Mesenchymal stem cell (in vitro differentiated cells and primary cell): ENCODE measurements at places on chromosomes 6 and 20.

DNA sequence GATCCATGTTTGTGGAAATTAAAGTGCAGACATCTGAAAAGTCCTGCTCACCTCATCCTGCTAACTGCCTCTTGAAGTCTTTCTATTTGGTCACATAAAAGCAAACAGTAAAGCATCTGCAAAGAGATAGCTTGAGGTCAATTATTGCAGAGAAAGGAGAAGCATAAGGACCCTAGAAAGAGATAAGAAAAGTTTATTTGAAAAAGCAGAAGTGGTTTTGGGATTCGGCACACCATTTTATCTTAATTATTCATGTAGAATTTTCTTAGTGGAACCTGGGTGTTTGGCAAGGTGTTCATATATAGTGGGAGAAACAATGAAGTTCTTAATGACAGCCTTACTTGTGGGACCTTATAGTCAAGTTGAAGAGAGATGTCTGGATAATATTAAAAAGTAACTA, 280.8 kb downstream of the CENPW start:
- DNase-seq, result no peak

DNA sequence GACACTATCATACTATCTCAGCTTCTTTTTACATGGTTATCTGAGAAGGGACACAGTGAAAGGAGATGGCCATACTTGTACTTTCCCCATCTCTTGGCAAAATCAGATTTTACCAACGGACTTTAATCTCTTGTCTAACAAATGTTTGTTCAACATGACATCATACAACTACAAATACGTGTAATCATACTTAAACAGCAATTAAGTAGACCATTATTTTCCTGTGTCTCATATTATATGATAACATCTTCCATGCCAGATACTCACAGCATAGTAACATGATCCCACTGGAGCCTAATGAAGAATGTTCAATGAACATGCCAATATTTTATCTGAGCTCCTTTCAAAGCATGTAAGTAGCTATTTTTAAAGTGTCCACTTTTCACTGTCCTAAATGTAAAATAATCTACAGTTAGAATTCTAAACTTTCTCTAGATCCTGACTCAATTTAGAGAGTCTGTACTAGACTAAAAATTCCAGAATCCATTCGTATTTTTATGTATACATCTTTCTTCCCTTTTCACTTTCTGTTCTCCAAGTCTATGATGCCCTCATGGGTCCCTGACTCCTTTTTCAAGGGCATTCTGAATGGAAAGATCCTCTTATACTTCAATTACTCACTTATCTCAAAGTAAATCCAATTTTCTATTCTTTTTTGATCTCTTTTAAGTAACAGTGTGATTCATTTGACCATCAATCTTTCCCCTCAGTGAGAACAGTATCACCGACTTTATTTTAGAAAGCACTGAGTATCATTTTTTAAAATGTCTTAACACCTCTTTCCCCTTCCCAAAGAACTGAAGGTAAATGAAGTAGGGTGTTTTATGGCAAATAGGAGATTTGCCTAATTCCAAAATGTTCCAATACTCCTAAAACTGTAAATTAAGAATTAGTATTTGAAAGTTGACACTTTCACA, 133.5 kb downstream of the CDK19 start:
- DNase-seq, result peak; percentile 17

GRCh38 chr20:57445298-57445697, 54.1 kb downstream of the RBM38 start:
- peak; percentile 3 for DNase-seq

DNA sequence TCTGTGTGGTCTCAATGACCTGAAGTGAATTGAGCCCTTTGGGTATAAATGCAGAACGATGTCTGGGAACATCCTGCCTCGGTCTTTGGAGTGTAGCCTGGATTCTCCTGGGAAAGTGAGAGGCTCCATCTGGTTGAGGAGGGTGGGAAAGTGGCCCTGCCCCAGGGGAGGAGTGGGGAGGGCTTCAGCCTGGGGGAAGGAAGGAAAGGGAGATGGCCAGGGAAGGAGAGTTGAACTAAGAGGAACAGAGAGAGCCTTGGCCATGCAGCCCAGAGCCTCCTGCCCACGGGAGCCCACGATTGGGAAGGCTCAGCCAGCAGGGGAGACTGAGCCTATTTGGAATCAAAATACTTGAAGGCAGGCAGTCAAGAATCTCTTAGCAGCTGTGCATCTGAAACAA, 2.3 kb upstream of the EPB41L1 start:
- DNase-seq, result no peak

DNA sequence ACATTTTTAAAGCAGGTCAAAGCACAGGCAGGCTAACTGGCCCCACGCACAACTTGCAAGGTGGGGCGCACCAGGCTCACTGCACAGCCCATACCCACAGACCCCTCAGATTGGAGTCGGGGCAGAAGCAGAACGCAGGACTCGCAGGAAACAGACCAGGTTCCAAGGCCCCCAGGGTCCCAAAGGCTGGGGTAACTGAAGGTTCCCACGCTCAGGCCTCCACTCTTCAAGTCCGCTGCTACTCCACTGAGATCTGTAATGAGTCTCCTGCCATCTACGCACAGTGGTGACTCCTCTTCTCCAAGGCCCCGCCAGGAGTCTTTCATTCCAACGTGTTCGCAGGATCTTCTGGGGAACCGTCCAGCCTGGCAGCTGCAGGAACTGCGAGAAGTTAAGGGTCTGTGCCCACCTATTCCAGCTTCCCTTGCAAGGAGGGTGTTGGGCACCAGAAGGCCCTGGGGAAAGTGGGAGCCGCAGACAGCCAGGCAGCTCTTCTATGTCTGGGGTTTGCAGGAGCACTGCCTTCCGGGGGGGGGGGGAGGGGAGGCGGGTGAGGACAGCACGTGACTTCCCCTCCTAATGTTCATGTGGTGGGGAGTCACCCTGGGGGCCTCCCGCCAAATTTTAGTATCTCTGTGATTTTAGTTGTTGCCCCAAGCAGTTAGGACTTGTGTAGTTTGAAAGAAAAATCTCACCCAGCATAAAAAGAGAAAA, 2.0 kb upstream of the TAF4 start:
- DNase-seq, result no peak

DNA sequence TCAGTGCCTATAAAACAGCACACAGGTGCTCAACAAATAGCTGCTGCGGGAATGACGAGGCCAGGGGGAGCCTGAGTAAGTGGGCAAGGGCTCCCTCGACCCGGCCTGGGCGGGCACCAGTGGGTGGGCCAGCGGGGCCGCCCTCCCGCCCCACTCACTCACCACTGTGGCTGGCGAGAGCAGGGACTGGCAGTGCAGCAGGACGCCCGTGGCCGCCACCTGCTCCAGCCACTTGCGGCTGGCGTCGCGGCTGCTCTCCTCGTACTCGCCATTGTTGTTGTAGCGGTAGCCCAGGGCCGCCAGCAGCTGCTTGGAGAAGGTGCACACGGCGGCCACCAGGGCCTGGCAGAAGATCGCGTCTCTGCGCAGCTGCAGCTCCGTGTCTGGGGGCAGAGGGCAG, 191.5 kb downstream of the PREX1 start:
- DNase-seq, result no peak

DNA sequence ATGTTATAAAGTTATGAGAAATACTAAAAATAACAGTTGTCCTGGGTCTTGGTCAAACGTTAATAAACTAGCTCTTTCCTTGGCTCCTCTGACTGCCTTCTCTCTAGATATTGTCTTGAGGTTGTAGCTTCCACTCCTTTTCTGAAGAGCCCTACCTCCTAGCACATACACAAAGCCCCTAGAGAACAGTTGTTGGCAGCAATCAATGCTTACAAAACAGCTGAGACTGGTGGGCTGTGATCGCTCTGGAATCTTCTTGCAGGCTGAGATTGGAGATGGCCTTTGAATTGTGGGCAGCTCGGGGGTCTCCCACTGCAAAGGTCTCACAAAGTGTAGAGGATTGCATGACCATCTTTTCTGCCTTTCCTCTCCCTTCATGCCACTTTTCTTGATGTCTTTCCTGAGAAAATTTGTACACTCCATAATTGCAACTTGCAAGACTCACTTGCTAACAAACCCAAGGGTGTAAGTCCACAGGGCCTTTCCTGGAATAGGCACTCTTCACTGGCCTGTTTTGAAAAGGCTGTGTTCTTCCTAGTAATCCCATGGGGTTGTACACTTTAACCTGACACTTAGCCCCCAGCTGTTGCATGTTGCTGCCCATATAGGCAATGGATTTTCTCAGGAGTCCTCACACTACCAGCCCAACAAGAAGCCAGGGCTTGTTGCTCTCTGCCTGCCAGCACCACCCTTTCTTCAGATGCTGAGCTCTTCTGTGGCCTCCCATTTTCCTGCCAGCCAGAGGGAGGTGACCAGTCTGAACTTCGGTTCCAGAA, 99.9 kb downstream of the TCP11 start:
- no peak for DNase-seq

DNA sequence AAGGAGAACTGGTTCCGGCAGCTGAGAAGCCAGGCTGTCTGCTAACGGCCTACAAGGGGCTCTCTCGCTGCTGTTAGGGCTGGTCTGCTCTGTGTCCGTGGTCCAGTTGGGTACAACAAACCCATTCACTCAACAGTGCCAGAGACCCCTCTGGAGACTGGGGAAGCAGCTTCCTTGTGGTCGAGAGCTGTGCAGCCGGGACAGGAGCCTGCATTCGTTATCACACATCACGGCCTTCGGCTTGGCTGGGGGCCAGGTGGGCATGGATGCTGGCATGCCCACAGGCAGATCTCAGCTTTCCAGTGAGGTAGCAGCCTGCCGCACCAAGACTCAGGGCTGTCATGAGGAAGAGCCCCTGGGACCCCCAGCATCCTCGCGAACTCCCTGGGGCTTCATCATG, 124.7 kb downstream of the PREX1 start:
- no peak for DNase-seq

- no peak for DNase-seq
Observed at GRCh38 chr6:111993342-111993741, 60.6 kb upstream of the CCN6 start.

DNA sequence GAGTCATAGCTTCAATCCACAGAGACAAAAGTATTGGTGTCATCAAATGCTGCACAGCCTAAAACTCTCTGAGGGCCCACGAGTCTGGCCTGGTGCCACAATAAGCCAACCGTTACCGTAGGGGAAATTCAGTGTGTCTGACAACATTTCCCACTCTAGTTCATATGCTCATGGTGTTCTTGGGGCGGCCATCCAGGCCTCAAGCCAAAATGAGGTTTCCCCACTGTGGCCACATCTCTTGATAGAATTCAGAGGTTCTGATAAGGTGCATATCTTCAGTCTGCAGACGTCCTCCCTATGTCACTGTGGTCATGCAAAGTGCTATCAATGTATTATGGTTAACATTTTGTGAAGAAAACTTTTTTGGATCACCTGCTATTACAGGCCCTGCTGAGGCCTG, 627.7 kb downstream of the QKI start:
- DNase-seq, result no peak

DNA sequence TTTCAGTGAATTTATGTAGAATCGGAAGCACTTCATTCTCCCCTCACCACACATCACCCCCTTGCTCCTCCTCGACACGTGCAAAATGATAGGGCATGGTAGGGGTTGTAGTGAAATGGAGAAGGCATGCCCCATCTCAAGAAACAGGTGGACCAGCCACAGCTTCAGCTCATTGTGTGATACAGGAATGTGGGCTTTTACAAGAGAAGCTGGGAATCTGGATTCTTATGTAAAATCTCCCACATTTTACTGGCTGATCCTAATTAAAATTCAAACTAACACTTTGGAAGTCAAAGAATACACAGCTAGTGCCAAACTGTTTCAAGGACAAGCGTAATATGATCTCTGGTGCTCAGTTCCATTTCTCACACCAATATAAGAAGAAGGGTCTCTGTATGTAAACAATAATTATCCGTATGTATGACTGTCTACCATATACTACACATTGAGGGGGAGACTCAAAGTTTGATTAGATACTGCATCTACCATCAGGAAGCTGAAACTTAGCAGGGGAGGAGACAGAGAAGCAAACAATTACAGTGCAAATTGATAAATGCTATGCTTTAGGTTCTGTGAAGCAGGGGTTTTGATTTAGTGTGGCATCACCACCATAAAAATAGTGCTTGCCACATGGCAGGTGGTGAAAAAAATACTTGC, 24.3 kb upstream of the KIAA0408 start:
- no peak for DNase-seq

DNA sequence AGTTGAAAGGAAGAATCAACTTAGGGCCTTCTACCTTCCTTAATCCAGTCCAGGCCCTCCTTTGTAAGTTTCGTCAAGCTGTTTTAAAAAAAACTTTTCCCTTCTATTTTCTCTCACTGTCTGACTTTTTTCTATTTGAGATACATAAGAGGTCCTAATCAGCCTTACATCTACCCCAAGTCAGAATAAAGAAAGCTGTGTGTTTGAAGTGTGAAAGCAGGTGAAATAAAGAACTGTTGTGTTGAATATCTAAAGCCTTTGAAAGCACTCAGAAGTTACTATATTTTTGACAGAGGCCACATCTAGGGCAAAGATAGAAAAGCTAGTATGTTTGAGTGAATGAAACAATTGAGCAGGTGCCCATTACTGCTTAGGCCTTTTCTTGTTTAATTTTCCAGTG, 35.5 kb downstream of the SH3BGRL2 start:
- no peak for DNase-seq

DNA sequence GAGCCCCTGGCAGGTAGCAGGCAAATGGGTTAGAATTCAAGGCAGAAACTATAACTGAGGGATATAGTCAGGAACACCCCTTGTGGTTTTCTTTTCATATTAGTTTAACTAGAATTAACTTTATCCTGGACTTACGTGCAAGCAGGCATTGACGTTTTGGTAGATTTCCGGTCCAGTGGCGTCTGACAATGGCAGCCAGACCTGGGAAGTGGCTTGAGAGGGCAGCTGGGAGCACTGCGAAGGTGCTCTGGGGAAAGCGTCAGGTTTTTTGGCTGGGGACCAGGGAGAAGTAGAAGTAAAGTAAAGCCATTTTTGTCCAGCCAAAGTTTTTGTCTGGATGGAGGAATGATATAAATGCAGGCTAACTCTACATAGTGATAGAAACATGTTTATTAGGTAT, 8.4 kb upstream of the ACSS1 start:
- DNase-seq, result no peak

GRCh38 chr6:113488061-113488460, 369.1 kb upstream of the MARCKS start:
- no peak for DNase-seq

DNA sequence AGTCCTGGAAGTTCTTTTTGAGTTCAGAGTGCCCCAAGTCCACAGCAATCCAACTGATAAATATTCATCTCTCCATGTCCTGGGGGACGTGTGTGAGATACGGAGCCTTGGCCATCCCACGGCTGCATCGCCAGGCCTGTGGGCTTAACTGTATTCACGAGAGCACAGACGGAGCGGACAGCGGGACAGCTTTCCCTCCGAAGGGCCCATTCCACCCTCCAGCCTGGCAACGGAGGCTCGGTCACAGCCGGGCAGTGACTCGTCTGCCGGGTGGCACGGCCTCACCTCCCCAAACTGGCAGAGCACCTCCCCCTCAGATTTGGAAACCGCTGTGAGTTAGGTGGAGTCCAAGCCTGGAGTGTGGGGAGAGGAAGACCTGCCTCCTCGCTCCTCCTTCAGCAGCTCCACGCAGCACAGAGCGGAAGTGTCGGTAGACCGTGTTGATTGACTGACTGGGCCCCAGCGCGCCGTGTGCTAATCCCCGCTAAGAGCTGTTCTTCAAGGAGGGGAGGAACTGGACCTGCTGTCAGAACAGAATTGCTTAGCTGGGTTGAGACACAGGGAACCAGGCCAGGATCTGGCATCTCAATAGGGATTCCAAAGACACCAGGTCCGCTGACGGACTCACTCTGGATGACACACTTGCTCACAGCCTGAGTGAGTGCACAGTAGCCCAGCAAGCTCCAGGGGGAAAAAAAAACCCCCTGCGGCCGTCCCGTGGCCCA, 10.9 kb downstream of the FOXF2 start:
- no peak for DNase-seq
